Activated naive CD8-positive, alpha-beta T cell treated with anti-CD3 and anti-CD28 coated beads, Interleukin-2, amount 50 U/mL, for 24 hours (primary cell): ENCODE measurements at places on chromosomes 5 and 9.

- DNase-seq, result no peak
- no peaks in the 10 kb centered on the region for H3K36me3 ChIP-seq
- H3K27me3 ChIP-seq, result no peaks in the 10 kb centered on the region
- H3K27ac ChIP-seq, result no peak overlapping the region
Observed at GRCh38 chr9:80789831-80790230, 899.5 kb downstream of the TLE1 start.

DNA sequence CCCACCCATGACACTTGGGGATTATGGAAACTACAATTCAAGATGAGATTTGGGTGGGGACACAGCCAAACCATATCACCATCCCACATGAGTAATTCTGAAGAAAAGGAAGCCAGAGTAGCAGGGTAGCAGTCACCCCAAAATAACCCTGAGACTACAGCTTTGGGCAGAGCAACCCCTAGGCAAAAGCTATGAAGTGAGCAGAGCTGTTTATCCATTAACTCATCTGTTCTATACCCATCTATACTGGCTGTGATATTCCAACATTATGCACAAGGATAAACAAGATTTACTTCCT, 12.3 kb upstream of the REEP5 start:
- H3K27ac ChIP-seq, result no peak overlapping the region
- peaks cover 31% of the 10 kb centered on the region for H3K4me1 ChIP-seq
- H3K27me3 ChIP-seq, result no peaks in the 10 kb centered on the region
- no peaks in the 10 kb centered on the region for H3K36me3 ChIP-seq
- DNase-seq, result no peak
- H3K4me3 ChIP-seq, result no peak overlapping the region

DNA sequence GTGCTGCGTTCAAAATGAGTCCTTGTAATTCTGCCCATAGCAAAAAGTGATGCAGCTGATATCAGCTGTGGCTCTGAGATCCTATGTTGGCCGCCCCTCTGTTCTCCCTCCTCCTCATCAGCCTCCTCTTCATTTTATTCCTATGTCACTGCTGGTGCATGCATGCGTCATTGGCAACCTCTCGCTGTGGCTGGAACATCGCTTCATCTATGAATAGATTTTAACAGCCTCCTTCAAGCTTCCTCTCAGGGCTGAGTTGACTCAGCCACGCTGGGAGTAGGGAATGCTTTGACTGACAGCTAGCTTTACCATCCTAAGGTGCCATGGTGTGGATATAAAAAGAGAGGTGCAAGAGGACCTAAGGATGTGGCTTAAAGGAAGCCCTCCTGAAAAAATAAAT, 303.5 kb downstream of the PLK2 start:
- no peak overlapping the region for H3K27ac ChIP-seq
- no peaks in the 10 kb centered on the region for H3K27me3 ChIP-seq
- H3K36me3 ChIP-seq, result no peaks in the 10 kb centered on the region

DNA sequence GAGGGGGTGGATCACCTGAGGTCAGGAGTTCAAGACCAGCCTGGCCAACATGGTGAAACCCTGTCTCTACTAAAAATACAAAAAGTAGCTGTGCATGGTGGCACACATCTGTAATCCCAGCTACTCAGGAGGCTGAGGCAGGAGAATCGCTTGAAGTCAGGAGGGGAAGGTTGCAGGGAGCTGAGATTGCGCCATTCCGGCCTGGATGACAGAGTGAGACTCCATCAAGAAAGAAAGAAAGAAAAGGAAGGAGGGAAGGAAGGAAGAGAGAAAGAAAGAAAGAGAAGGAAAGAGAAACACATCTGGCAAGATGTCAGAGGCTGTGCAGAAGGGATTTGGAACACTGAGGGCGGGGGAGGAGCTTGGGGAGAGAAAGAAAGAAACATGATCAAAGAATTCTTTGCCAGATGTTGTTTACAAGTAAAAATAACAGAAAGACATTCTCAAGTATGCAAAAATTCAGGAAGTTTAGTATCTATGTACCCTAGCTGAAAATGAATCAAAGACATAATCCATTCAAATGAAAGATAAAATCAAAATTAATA, 93.7 kb downstream of the AK8 start:
- no peak for DNase-seq
- H3K36me3 ChIP-seq, result no peaks in the 10 kb centered on the region
- no peak overlapping the region for H3K27ac ChIP-seq
- H3K4me3 ChIP-seq, result no peak overlapping the region
- H3K27me3 ChIP-seq, result peaks cover 37% of the 10 kb centered on the region

DNA sequence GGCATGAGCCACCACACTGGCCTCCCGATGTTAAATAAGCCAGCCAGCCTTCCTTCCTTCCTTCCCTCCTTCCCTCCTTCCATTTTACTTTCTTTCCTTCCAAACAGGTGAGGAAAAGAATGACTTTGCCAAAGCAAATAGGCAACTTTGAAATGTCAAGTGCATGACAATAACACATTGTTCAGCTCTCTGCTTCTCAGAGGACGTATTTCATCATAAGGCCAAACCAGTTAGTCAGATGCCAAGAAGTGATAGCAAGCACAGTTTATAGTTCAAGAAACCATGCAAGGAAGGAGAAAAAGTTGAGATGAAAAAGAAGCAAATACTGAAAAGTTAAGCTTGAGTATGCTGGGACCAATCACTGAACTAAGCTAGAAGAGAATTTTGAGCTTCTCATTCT, 29.5 kb downstream of the POU4F3 start:
- peaks cover 14% of the 10 kb centered on the region for H3K27me3 ChIP-seq
- H3K36me3 ChIP-seq, result no peaks in the 10 kb centered on the region
- H3K4me1 ChIP-seq, result no peaks in the 10 kb centered on the region
- DNase-seq, result no peak
- H3K27ac ChIP-seq, result no peak overlapping the region
- H3K4me3 ChIP-seq, result no peak overlapping the region

GRCh38 chr5:143448518-143448917, 45.0 kb upstream of the NR3C1 start:
- no peak overlapping the region for H3K4me3 ChIP-seq
- peak overlapping the region; percentile 33 for H3K27ac ChIP-seq
- H3K4me1 ChIP-seq, result peaks cover 25% of the 10 kb centered on the region
- H3K36me3 ChIP-seq, result no peaks in the 10 kb centered on the region
- H3K27me3 ChIP-seq, result no peaks in the 10 kb centered on the region

DNA sequence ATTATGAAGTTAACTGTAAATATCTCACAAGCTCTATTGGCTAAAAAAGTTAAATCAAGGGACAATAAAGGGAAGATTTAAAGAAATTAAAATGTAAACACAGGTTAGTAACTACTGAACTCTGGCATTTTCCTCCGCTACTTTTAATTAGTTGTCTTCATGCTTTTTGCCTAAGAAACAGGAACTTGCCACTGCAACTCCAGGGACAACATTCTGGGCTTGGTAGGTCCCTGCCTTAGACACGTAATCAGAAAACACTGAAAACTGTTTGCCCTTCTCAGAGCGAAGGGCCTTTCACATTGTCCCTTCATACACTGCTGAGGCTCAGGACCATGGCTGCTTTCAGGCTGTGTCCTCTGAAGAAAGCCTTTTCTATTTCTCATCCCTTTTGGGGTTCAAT, 118.7 kb downstream of the CCDC192 start:
- H3K36me3 ChIP-seq, result no peaks in the 10 kb centered on the region
- H3K4me3 ChIP-seq, result no peak overlapping the region
- no peak overlapping the region for H3K27ac ChIP-seq
- DNase-seq, result no peak
- H3K27me3 ChIP-seq, result no peaks in the 10 kb centered on the region

DNA sequence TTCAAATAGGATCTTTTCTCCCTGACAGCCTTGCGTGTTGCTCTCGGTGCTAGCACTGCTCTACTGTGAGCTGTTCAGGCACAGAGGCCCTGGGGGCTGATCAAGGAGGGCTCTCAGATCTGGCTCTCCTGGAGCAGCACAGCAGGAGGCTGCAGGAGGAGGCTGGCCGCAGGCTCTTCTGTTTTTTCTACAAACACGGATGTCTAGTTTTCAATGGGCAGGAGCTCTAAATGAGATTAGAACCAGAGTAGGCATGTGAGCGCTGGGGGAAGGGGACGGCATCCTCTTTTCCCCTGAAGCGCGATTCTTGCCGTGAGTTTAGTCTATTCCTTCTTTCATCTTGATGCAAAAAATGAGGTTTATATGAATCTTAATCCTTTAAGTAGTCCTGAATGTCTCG, 61.7 kb upstream of the IRX4 start:
- no peaks in the 10 kb centered on the region for H3K4me1 ChIP-seq
- H3K27me3 ChIP-seq, result peaks cover 32% of the 10 kb centered on the region
- no peaks in the 10 kb centered on the region for H3K36me3 ChIP-seq
- no peak overlapping the region for H3K4me3 ChIP-seq
- DNase-seq, result no peak

- H3K4me3 ChIP-seq, result no peak overlapping the region
- peaks cover 4% of the 10 kb centered on the region for H3K4me1 ChIP-seq
- H3K27me3 ChIP-seq, result peaks cover 3% of the 10 kb centered on the region
- no peak for DNase-seq
- no peaks in the 10 kb centered on the region for H3K36me3 ChIP-seq
Observed at GRCh38 chr5:156835905-156836304, 14.2 kb upstream of the PPP1R2B start.

- no peaks in the 10 kb centered on the region for H3K27me3 ChIP-seq
- no peak overlapping the region for H3K4me3 ChIP-seq
- no peaks in the 10 kb centered on the region for H3K4me1 ChIP-seq
- H3K36me3 ChIP-seq, result peaks cover 17% of the 10 kb centered on the region
Observed at GRCh38 chr5:64854855-64855254, 86.1 kb downstream of the CWC27 start.

- H3K27ac ChIP-seq, result no peak overlapping the region
- no peaks in the 10 kb centered on the region for H3K4me1 ChIP-seq
- no peaks in the 10 kb centered on the region for H3K27me3 ChIP-seq
- no peak overlapping the region for H3K4me3 ChIP-seq
- no peaks in the 10 kb centered on the region for H3K36me3 ChIP-seq
- DNase-seq, result no peak
Observed at GRCh38 chr5:97846643-97847042, 663.6 kb upstream of the RIOK2 start.

GRCh38 chr9:136011703-136012496, 50.7 kb upstream of the UBAC1 start:
- H3K36me3 ChIP-seq, result no peaks in the 10 kb centered on the region
- no peak overlapping the region for H3K27ac ChIP-seq
- no peaks in the 10 kb centered on the region for H3K4me1 ChIP-seq
- no peak overlapping the region for H3K4me3 ChIP-seq
- no peaks in the 10 kb centered on the region for H3K27me3 ChIP-seq

GRCh38 chr9:114196979-114197622, 41.8 kb downstream of the COL27A1 start:
- no peak overlapping the region for H3K4me3 ChIP-seq
- no peaks in the 10 kb centered on the region for H3K4me1 ChIP-seq
- peaks cover 3% of the 10 kb centered on the region for H3K27me3 ChIP-seq

DNA sequence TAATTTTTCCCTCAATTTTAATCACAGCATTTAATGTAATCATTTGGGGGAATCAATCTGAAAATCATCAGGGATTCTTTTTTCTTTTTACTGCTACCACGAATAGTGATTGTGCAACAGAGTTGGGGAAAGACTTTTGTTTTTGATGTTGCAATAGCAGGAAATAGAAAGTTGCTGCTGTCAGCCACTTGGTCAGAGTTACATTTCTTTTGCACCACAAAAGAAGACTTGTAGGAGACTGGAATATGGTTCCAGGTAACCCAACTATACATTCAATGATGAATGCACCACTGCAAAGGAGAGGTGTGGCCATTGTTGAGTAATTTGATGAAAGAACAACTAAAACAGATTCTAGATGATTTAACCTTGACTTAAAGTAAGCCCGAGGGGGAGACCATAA, 46.3 kb upstream of the PALM2AKAP2 start:
- no peak overlapping the region for H3K27ac ChIP-seq
- no peaks in the 10 kb centered on the region for H3K27me3 ChIP-seq
- no peak for DNase-seq
- H3K4me3 ChIP-seq, result no peak overlapping the region
- H3K4me1 ChIP-seq, result no peaks in the 10 kb centered on the region

DNA sequence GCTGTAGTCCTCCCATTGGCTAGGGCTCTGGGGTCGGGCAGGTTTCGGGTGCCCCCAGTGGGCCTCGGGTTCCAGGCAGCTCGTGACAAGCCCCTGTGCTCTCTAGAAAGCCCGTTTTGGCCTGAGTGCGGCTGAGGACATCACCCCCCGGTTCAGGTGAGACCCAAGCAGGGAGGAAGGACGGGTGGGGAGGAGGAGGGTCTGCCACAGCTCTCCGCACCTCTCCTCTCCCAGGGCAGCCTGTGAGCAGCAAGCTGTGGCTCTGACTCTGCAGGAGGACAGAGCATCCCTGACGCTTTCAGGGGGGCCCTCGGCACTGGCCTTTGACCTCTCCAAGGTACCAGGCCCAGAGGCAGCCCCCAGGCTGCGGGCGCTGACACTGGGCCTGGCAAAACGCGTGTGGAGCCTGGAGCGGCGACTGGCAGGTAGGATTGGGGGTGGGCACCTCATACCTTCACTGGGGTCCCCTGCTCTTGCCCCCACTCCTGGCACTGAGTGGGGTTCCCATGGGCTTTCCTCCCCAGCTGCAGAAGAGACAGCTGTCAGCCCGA, 672 bp downstream of the PAXX start:
- no peak for DNase-seq
- H3K4me1 ChIP-seq, result peaks cover 29% of the 10 kb centered on the region

DNA sequence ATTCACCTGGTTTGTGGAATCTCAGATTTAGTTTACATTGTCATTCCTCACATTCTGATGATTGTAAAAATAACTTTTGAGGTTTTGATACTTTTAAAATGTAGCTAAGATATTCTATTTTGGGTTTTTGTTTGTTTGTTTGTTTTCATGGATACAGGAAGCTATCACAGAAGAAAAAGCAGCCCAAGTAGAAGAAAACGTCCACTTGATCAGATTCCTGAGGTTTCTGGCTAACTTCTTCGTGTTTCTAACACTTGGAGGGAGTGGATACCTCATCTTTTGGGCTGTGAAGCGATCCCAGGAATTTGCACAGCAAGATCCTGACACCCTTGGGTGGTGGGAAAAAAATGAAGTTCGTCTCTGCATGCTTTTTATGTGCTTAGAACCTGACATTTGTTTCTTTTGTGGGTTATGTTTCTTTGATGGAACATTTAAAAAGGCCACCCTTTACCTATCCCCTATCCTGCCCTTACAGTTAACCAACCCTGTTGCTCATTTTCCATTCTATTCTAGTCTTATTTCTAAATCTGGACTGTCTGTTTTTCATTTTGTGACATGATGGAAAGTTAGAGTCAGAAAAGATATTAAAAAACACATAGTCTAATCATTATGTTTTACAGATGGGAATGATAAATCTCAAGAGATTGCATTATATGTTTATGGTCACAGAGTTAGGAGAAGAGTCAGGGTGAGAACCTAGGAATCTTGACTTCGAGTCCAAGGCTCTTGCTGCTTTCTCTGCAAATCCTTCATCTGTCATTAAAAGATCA, 163.7 kb downstream of the ALDH1A1 start:
- no peaks in the 10 kb centered on the region for H3K36me3 ChIP-seq
- no peak overlapping the region for H3K27ac ChIP-seq
- H3K27me3 ChIP-seq, result peaks cover 2% of the 10 kb centered on the region

- H3K27ac ChIP-seq, result no peak overlapping the region
- H3K4me1 ChIP-seq, result peaks cover 25% of the 10 kb centered on the region
- no peak for DNase-seq
- no peaks in the 10 kb centered on the region for H3K27me3 ChIP-seq
Observed at GRCh38 chr9:522658-523057, 308.0 kb downstream of the DOCK8 start.
